ENCODE measurements at places on chromosomes 6 and 20.

DNA sequence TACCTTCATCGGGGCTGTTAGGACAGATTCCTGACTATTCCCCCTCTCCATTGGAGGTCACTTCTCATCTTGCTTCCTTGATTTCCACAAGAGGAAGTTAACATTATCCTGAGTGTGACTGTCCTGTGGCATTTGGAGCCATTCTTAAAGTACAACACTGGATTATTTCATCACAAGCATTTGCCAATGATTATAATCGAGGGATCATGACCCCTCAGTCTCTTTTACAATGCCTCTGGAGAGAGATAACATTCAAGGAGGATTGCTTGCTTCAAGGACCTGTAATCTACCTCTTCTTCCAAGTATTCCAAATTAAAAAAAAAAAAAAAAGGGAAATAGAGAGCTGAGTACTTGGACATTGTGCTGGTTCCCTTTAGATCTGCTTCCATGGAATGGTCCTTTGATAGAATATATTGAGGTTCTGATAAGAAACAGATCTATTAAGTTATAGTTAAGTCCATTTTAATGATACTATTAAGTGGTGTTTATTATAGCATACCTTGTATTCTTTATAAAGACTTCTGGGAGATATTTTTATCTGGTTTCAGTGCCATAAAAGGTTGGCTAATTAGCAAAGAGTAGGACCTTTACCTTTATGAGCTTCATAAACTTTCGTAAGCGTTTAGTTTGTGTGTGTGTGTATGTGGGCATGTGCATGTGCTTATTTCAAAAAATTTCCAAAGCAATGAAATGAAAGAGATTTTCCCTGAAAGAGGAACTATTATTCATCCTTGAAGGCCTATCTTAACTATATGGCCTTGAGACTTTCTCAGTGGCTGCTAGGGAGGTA, 469.1 kb downstream of the DHX35 start:
- DNase-seq = no peak

- no peak for DNase-seq
Observed at GRCh38 chr6:65117817-65118409, 589.1 kb downstream of the EYS start.

GRCh38 chr20:63296531-63297299, 3.7 kb downstream of the COL20A1 start:
- no peak for DNase-seq

DNA sequence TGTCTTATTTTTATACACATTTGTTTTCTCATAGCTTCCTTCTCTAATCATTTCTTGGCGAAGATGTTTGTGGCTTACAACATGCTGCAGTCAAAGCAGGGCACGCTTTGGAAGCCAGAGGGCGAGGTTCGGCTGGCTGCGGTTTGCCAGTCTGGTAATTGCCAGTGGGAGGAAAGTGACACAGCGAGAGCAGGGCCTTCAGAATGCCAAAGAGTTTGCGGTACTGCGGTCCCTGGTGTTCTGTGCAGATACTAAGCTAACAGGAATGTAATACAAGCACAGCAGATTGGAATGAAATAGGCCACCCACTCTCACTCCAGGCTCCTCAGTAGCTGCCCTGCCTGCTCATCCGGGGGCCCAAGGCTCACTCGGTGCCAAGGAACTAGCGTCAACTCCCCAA, 58.7 kb upstream of the TGM3 start:
- DNase-seq = no peak

Data from stimulated activated CD8-positive, alpha-beta memory T cell treated with anti-CD3 and anti-CD28 coated beads, Interleukin-7, amount 100 ng/mL, for 1 hour (primary cell).